ENCODE measurements at places on chromosomes 7 and 10.

- DNase-seq = no peak
These were observed 940.1 kb upstream of the SORCS1 start for GRCh38 chr10:108104551-108105156.

GRCh38 chr7:103679151-103680132 is 233.4 kb upstream of the SLC26A5 start:
- DNase-seq = no peak

GRCh38 chr7:28697913-28698563 is 260.1 kb downstream of the TRIL start:
- DNase-seq = no peak

DNA sequence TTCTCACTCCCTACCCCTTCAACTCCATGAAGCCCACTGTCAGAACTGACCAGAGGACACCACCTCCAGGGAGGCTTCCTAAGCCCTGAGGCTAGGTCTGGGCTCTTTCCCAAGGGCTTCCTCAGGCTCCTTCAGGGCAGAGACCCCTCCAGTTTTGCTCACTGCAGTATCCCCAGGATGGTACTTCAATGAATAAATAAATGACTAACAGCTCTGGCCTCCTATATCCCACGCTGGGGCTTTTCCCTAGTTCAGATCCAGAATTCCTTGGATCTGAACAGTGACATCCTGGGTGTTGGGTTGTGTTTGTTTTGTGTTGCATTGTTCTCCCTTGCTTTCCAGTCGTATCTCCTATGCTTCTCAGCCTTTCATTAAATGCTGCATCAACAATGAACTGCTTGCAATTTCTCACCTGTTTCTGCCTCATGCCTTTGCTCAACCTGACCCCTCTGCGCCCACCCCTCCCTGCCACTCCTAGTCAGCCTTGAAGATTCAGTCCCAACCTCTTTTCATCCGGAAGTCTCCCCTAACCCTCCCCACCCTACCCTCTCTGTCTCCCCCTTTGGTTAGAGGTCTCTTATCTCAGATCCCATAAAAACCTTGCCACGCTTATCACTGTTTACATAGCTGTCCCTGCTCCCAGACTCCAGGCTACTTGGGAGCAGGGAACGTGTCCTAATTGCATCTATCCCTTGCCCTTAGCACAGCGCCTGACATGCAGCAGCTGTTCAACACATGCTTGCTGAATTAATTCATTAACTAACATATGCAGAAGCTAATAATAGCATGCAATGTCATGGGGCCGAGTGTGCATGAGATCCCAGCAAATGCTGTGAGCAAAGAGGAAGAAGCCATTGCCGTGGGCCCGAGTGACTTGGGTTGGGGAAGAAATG is 41.7 kb downstream of the PPP1R3C start:
- no peak for DNase-seq

DNA sequence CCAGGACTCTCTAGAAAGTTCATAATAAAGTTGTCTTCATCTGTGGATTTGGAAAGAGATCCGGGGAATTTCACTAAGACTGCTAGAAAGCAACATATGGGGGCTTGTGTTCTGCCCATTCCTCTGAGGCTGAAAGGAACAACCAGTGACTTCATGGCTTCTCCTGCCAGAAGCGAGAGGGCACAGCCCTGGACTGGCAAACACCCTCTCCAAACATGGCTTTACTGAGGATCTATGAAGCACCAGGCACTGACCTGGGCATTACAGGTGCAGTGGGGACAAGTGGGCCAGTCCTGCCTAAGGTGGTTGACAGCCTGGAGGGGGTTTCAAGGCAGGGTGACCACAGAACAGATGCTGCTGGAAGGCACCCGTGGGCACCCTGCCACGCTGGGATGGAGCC is 185.8 kb upstream of the GPR26 start:
- no peak for DNase-seq

GRCh38 chr7:47978790-47979144 is 648 bp downstream of the HUS1 start:
- no peak for DNase-seq

DNA sequence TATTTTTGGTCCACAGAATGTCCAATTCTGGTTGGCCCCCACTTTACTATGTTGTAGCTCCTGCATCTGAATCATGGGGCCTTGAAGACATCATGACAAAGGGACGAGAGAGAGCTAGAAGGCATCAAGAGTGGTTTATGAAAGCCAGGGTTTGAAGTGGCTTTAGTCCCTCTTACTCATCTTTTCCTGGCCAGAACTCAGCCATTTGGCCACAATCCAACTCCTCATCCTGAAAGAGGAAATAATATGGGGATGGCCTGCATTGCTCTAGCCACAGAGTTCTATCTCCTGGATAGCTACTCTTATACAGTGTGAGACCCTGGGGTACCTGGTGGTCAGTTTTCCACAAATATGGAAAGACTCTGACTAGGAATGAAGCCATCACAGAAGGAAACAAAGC is 418.9 kb downstream of the XPNPEP1 start:
- no peak for DNase-seq

- peak; percentile 69 for DNase-seq
These were observed 3.7 kb downstream of the NRP1 start for GRCh38 chr10:33330543-33331378.

- DNase-seq = no peak
These were observed 22.7 kb upstream of the EMX2 start for GRCh38 chr10:117519879-117520278.

DNA sequence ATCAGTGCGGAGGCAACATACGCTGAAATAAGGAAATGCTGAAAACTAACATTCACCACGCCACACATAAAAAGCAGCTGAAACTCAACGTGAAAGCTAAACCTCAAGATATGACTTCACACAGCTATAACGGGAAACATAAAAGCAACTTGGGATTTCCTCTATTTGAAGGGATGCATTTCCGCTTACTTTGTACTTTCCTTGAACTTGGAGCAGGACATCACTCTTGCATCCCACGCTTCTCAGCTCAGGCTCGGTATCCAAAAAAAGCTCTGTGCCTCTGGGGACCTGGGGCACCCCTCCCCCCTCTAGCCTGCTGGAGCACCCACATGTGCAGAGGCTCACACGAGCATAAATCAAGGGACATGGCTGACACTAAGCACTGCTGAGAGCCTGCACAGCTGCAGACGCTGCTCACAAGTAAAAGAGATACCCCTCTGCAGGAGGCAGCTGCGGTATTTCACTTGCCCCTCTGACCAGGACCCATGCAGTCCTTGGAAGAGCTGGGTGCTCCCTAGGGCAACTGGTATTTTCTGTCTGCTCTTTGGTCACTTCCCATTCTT is 34.2 kb downstream of the PARD3 start:
- no peak for DNase-seq

GRCh38 chr7:34452363-34452762 is 205.7 kb upstream of the NPSR1 start:
- DNase-seq = no peak

GRCh38 chr7:8719102-8719501 is 285.7 kb downstream of the NXPH1 start:
- DNase-seq = no peak

- DNase-seq = peak; percentile 52
These were observed 161.6 kb downstream of the PKD1L1 start for GRCh38 chr7:47786557-47787248.

DNA sequence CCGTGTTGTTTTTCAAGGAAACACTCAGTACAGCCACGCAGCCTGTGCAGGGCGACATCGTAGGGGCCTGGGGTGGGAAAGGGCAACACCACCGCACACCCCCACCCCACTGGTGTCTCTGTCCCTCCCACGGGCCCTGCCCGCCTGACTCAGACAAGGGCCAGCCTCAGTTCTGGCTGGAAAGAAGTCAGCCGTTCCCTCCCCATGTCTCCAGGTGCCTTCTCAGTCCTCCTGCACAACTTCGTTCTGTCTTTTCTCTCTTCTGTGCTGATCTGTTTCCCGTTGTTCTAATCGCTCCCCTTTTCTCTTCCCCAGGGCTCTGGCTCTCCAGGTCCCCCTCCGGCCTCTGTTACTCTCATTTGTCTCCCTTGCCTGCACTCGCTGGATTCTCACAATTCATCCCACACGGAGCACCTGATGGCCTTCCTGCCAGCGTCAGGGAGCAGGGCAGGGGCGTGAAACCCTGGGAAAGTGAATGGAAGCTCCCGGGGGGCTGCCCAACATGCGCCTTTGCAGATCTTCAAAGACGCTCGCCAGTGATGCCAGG is 97.7 kb downstream of the WDR37 start:
- DNase-seq = no peak

- DNase-seq = no peak
These were observed 58.1 kb downstream of the FHIP2A start for GRCh38 chr10:114879541-114880158.

DNA sequence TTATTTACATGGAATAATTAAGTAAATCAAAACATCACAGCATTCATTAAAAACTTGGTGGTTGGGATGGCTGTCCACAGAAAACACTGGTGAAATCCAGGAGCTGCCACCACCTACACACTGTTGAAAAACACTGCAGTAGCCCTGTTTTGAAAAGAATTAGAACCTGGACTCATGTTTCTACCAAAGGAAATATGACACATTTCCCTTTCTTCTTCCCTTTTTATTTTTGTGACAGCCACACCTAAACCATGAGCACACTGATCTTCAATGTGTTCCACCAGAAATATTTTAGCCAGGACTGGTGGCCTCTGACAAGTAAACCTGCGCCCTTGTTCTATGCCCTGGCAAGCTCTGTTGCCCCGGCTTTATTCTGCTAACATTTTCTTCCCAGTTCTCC is 3.3 kb downstream of the TMEM140 start:
- no peak for DNase-seq

DNA sequence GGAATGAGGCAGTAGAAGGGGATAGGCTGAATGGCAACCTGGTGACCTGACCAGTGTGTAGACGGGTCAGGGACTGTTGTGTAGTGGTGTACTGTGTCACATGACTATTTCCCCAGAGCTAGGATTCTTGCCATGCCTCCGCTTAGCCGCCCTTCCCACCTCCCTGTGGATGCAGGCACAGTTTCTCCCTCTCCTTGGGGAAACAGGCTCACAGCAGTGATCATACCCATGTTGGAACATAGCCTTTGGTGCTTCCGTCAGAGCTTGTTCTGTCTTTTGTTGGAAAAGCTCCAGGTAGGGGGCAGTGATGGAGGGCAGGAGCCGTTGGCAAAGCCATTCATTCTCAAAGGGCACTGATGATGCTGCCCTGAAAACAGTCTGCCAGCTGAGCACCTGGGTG is 44.3 kb downstream of the OGDH start:
- DNase-seq = no peak

- no peak for DNase-seq
These were observed 87.8 kb upstream of the DKK1 start for GRCh38 chr10:52226197-52226847.

GRCh38 chr7:10875080-10875479 is 98.6 kb upstream of the PHF14 start:
- no peak for DNase-seq

- DNase-seq = no peak
These were observed 293.9 kb downstream of the CCDC3 start for GRCh38 chr10:12707461-12708185.

- no peak for DNase-seq
These were observed 53.9 kb upstream of the IL6 start for GRCh38 chr7:22672846-22673680.

- DNase-seq = no peak
These were observed 28.7 kb downstream of the RNF32 start for GRCh38 chr7:156669035-156669828.

- no peak for DNase-seq
These were observed 172.6 kb upstream of the BET1 start for GRCh38 chr7:94176694-94177200.

DNA sequence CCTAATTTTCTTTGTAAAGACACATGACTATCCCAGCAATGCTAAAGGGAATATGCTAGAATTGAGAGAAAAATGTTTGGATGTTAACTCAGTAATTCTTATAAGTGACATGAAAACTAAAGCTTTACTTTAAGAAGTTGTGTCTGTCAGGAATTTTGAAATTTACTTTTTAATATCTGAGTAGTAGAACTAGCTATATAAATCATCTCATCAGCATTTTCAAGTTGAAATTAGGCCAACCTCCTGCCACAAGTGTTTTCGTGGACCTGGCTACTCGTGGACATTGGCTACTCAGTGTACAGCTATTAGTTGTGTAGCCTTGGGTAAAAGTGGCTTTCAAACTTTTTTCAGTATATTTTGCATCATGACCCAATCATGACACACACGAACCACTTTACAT is 70.5 kb downstream of the ADD3 start:
- DNase-seq = no peak

- DNase-seq = no peak
These were observed at the start of gene TBX20 for GRCh38 chr7:35253710-35254495. Gene TBX20 (minus strand): TSS chr7:35254100. CDS start chr7:35253620, 480 bp downstream.

DNA sequence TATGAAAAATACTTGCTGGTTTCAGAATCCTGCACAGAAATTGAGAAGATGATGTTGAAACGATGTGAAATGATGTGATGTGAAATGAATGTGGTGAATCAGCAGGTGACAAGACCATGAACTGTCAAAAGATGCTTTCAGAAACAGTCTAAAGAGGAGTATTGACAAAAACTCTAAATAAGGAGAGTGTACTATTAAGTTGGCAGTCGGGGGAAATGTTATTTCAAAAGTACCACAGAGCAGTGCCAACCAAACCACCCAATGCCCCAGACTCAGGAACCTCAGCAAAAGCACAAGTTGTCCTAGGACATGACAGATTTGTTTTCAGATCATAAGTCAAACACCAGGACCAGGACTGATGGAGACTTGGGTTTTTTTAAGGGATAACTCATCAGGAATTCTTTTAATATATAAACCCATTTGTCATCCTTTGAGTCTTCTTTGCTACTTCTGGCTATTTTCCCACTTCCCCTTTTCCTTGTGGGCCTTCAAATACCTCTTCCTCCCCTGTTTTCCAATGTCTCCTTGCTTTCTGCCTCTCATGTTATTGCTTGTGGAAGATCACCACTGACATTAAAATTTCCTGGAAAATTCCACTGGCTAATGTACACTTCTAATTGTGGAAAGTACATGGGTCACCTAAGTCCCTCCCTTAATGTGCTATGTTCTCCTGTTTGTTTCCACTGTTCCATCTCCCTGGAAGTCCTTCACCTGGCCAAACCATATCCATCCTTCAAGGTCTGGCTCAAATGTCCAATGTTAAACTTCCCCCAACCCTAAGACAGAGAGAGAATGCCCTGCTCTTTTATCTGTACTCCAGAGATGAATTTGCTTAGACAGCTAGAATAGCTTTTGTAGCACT is 10.2 kb upstream of the PPP1R3C start:
- no peak for DNase-seq

DNA sequence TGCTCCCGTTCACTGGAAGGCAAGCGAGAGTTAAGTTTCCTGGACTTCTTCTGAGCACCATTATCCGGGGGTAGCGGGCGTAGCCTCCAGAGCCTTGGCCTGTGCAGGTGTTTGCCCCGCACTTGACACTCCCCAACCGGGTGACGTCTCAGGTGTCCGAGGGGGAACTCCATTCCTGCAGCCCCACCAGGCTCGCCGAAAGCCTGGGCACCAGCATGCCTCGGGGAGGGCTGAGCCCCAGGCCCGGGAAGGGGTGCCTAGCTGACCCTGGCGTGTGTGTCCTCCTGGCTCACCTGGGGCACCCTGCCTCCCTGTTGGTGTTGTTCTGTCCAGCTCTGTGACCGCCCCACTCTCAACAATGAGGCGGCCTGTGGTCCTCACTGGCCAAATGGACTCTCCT is 109.4 kb upstream of the GPR26 start:
- no peak for DNase-seq
